ENCODE measurements at places on chromosomes 3 and 15.
A peak's percentile ranks its signal among the peaks of the same experiment; 100 is the strongest.

- DNase-seq, result no peak
Observed at GRCh38 chr15:89023311-89023961, 64.8 kb upstream of the ABHD2 start.

DNA sequence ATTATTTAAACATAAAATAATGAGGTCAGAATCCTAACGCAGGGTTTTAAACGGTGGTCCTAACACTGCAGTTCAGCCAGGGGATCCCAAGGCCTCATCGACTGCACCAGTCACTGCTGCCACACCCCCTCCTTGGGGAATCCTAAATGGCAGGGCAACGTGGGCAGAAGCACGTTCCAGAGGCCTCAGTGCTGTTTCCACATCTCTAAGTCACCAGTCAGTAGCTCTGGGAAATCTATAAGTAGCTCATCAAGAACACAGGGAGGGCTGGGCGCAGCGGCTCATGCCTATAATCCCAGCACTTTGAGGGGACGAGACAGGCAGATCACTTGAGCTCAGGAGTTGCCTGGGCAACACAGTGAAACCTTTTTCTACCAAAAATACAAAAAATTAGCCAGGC, 47.5 kb downstream of the PRTG start:
- no peak for DNase-seq

DNA sequence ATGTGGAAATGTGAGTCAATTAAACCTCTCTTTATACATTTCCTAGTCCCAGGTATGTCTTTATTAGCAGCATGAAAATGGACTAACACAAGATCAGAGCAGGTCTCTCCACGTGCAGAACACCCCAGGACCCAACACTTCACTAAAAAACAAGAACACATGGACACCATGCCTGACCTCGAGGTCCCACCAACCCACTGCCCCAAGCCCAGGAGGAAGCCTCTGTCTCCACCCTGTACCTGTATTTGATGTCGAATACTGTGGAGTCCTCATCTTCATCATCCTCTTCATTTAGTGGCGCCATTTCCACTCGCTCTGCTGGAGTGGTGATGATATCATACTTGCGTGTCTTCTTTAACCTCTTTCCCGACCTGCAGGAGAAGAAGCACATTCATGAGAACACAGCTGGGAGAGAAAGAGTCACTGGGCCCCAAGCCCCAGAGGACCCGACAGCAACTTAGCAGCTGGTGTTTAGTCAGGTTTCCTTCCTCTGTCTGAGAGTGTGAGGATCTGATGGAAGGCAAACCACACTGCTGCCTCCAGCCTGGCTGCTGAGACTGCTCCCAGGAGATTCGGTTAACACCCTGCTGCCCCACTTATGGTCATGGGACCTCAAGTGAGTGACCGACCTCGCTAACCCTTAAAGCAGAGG, 25.5 kb downstream of the FAM174B start:
- DNase-seq, result no peak

DNA sequence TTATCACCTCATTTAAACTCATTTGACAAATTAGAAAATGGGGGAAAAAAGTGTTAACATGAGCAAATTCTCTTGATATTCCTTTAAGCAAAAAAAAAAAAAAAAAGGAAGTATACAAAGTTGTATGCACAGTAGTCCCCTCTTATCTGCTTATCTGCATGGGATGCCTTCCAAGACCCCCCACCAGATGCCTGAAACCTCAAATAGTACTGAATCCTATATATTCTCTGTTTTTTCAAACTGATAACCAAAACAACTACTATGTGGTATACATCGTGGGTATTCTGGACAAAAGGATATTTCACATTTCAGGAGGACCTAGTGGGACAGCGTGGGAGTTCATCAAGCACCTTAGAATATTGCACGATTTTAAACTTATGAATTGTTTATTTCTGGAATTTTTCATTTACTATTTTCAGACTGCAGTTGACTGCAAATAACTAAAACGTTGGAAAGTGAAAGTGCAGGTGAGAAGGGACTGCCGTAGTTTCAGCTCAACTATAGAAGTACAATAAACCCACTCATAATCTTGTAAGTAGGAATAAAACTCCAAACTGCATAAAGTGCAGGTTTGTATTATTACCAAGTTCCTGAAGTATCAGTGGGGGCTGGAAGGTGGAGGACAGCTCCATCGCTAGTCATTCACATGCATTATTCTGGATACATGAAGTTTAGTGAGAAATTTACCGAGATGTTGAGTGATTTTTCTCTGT, 43.6 kb upstream of the PLCL2 start:
- DNase-seq, result no peak

DNA sequence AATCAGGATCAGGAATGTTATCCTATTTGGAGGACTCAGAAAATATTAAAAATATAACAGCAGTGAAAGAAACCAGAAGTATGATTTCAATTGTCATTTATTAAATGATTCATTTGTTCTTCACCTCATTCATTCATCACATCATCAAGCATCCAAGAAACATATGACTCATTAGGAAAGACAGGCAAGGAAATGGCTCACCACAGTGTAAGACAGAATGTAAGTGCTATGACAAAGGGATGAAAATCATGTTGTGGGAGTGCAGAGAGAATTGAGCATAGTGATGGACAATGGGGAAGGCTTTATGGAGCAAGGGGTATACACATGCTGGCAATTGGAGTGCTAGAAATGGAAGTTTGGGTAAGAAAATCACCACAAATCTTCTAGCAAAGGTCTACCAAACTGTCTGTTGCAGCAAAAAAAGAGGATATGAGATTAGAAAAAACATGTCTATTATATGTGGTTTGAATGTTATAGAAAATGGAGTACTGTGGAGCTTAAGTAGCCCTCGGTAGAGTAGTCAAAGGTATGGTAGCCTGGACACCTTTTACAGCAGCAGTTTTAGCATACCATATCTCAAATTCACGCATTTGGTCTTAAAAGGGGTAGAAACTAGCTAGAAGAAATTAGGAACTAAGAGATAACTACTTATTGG, 111.1 kb upstream of the GPR149 start:
- DNase-seq, result no peak

DNA sequence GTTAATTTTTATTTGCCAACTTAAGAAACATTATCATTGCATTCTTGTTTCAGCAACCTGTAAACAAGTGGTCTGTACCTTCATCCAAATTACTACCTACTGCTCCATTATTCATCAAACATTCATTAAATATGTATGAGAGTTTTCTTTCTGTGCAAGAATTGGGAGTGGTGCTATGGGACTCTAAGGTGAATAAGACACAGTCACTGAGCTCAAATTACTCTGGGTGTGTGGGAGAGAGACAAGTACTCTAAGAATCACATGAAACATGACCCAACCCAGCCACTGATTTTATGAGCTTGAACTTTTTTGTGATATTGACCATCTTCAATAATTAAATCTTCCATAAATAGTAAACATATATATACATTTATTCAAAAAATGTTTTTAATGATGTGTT, 227.2 kb upstream of the TP63 start:
- no peak for DNase-seq

DNA sequence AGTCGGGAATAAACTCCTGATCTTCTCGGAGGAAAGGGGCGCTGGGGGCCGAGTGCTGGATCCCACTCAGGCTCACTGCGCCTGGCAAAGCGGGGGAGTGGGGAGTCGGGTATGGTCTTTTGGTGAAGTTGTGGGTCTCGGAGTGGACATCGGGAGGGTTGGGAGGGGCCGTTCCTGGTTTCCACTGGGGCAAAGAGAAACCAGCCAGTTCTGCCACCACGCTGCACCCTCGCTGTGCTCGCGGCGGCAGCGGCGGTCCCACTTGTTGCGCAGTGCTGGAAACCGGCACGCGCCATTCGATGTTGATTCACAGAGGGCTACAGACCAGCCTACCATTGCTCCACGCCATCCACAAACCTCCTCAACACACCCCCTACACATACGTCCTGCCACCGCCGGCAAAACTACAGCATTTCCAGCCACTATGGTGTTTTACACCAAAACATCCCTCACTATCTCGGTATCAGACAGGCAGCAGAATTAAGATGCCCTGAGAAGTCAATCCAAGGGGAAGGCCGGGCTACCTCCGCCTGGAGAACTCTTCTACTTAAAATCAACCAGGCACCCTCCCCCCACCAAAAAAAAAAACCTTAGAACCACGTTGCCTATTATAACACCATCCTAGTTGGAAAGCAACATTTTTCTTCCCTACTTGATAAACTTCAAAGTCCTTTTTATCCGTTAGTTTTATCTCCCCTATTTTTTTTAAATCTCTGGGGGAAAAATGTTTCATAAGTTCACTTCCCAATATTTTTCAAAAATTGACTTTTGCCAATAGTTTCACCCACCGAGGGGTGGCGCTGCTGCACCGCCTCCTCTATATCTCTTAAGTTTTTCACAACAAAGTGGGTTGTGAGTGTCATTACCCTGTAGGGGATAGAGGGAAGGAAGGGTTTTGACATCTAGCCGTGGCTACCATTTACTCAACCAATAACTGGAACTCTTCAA, 3.6 kb downstream of the BCL6 start:
- DNase-seq, result peak; percentile 90

DNA sequence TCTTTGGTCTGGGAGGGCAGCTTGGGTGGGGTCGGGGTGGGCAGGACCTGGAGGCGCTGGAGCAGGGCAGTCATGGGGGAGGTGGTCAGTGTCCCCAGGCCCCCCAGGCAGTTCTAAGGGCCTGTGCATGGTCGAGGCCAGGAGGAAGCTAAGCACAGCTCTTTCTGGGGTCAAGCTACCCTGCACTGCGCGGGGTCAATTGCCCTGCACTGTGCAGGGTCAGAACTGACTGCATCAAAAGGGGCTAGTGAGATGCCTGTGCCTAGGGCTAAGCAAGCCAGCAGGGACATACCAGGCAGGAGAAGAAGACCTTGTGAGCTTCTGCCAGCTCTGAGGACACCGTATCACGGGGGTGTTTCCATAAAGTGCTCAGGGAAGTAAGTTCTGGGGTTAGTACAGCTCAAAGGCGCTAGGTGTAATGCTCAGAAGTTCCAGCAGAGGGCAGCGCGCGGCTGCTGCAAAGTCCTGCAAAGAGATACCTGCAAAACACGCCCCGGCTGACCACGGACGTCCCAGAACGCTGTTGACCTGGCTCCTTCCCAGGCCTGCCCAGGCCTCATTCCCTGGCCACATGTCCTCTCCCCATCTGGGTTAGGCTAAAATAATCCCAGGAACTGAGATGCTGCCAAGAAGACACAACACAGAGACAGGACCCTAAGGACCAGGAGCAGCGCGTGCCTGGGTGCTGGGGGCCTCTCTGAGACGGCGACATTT, 18.8 kb upstream of the IQSEC1 start:
- peak; percentile 76 for DNase-seq

DNA sequence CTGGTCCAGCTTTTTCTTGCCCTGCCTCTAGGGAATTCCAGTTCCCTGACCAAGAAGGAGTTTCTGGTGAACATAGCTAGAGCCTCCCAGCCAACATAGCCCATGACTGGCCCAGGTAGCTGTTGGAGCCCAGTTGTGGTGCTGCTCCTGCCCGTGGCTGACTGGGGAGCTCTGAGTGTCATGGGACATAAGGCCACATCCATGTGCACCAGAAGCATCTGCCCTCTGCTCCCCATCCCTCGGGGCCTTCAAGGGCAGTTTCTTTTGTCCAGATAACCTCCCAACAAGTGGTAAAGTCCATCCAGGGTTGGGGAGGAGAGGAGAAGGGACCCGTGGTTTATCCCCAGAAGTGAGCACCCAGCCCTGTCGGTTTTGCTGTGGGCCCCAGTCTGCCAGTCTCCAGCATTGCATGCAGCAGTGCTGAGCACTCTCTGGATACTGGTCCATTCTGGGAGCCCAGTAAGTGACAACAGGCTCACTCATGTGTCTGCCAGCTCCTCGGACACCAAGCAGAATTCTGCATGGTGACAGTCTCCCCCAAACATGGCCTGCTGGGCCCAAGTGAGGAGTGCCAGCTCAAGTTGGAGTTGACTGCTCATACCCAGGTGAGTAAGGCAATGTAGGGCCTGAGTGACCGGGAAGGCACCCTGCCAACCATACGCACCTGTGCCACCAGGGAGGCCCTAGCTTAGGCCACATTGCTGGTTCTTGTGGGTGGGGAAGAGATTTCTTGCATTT, 28.8 kb downstream of the ACAA1 start:
- no peak for DNase-seq

- DNase-seq, result no peak
Observed at GRCh38 chr3:136658946-136659682, 93.1 kb downstream of the STAG1 start.

GRCh38 chr3:9396301-9396631, 1.1 kb upstream of the SETD5 start:
- peak; percentile 81 for DNase-seq

DNA sequence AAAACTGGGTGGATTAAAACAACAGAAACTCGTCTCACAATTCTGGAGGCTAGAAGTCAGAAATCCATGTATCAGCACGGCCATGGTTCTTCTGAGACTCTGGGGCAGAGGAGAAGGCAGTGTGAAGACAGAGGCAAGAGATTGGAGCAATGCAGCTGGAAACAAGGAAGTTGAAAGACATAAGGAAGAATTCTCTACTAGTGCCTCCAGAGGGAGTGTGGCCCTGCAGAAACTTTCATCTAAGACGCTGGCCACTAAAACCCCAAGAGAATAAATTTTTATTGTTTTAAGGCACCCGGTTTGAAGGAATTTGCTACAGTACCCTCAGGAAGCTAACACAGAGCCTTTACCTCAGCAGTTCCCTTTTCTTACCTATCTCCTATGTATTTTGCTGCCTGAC, 1012.2 kb upstream of the CADM2 start:
- DNase-seq, result peak; percentile 6

DNA sequence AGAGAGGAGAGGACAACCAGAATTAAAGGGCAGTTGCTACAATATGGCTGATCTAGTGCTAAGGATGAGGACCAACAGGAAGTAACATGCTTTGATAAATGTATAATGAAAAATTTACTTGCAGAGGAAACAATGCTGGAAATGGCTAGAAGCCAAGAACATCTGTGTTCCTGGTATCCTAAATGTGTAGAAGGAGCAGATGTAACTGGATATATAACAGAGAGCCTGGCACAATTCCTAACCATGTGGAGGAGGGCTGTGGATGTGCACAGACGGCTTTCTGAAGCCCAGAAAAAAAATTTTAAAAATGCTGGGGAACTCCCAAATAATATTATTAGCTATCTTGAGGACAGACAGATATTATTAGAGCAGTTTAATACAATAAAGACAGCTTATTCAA, 159.4 kb upstream of the GBE1 start:
- DNase-seq, result no peak

GRCh38 chr3:57627976-57628375, 30.8 kb upstream of the ARF4 start:
- DNase-seq, result no peak

DNA sequence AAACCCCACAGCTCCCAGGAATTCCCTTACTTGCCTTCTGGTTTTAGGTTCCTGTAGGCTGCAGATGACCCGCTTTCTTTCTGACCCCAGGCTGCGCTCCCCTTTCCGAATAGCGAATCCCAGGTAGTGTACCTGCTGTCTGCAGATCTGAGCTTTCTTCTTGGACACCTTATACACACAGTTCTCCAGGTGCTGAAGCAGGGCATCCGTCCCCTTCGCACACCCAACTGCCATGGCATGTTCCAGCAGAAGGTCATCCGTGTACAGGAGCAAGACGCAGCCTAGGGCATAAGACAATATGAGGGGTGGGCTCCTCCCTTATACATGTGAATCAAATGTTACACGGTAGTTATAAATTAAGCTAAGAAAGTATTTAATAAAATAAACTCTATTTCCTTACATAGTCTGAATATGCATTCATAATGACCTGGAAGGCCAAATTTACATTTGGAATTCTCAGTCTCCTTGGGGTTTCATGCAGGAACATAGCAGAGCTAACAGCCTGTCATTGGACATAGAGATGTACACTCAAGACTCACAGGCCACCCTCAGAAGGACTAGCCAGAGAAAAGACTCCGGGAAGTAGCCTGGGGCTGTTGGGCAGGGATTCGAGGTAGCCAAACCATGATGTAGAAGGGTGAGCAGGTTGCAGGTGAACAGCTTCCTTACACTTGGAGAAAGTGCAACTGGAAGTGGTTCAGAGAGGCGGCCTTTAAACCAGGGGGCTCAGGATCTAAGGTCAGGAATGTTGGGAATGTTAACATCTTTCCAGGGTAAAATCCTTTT, 8.2 kb upstream of the DNAAF4 start:
- no peak for DNase-seq

Measured in HT-29 (cell line).